ENCODE measurements at places on chromosomes 12 and 14.

DNA sequence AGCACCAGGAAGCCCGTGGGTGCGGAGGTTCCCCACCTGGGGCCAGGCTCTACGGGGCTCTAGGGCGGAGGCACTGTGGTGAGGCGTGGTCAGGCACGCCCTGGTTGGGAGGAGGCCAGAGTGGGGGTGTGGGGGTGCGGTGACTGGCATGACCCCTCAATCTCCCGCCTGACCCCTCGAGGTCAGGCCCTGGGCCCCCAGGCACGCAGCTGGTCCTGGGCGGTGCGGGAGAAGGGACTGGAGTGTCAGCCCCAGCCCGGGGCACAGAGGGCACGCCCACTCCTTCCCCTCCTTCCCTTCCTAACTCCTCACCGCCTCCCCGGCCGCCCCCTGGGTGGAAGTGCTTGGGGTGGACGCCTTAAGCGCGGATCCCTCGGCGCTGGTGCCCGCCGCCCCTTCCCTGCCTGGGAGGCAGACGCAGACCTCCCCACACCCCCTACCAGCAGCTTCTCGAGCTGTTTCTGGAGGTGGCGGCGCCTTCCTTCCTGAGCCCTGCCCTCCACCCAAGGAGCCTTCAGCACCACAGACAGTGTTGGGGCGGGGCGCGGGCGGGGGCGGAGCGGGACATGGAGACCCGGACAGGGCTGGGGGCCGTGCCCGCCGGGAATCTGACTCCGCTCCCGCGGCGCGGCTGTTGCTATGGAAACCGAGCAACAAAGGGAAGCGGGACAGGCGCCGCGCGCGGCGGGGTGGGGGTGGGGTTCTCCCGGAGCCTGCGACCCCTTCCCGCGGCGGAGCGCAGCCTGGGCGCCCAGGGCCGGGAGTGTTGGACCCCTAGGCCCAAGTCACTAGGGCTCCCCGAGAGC is 741 bp upstream of the CRIP2 start:
- DNase-seq = peak; percentile 96

DNA sequence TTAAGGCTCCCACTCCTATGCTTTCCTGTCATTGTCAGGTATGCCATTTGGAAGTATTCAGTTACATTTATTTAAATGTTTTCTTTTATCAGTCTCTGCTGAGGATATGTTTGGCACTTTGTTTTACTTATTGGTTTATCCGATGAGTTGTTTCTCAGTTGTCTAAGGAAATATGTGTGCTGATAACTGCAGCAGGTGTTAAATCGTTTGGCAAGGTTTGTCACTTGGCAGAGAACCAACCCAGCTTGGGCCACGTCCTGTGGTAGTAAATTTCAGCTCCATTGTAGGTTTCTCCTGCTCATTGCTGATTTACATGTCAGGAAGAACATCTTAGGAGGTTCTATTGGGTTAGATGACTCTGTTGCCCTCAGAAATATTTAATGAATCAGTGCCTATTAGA is 22.0 kb upstream of the MGST1 start:
- DNase-seq = no peak

GRCh38 chr14:103735439-103735814 is 19.8 kb downstream of the ZFYVE21 start:
- DNase-seq = no peak

- no peak for DNase-seq
Measured at GRCh38 chr14:93049315-93049714, 66.4 kb downstream of the ITPK1 start.

- DNase-seq = no peak
Measured at GRCh38 chr14:31265701-31266398, 58.3 kb upstream of the HECTD1 start.

- DNase-seq = peak; percentile 44
Measured at GRCh38 chr14:68492381-68493151, 300.3 kb downstream of the ZFP36L1 start.

DNA sequence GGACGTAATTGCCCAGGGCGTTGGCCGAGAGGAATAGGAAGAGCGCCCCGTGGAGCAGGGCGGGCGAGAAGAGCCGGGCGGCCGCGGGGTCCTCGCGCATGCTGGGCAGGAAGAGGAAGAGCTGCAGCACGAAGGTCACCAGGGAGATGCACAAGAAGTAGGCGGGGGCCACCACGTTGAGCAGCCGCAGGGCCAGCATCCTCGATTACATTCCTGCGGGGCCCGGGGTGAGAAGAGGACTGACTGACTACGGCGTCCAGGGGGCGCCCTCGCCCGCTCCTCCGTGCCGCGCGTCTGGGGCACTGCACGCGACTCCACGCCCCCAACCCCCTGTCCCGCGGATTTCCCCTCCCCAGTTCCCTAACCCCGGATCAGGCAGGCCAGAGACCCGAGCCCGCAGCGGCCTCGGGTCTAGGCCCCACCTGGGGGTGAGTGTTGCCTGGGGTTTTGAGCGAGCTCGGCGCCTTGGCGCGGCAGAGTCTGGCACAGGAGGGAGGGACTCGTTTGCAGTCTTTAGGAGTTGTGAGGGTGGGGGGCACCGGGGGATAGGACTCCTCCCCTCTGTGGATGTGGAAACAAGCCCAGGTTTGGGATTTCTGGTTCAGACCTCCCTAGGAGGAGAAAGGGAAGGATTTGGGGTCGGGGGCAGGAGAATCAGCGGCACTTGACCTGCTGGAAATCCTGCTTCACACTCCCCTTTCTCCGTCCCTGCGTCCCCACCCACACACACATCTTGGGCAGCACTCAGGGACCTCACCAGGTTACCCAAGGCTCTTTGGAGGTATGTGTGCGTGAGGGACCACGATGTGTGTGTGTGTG is 1.8 kb downstream of the ZDHHC22 start:
- peak; percentile 95 for DNase-seq

DNA sequence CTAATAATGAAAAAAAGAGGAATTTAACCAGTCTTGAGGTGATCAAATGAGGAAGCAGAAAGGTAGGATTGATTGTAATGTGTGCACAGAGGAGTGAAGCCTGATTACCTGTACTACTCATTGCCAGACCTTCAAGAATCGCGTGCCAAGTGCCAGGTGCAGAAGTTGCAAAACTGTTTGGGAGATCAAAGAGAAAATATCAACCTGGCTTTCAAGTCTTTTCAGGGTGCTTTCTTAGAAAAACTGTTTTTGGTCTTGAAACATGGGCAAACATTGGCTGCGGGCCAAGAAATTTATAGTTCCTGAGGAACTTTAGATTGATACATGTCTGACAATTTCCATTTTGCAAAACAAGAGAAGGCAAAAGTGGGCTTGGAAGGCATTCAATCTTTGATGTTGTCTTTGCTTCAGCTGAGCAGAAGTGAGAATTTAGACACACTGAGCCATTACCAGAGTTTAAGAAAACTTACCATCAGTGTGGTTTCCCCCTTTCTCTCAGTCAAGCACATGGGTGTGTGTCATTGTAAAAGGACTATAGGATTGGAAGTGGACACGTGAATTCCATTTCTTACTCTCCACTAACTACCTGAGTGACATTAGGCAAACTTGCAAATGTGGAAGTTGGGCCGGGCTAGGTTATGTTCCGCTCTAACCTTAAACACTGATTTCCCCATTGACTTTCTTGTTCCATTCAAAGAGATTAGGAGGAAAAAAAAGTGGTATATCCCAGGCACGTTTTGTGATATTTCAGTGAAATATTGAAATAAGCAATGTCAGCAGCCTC is 486.2 kb downstream of the DIO2 start:
- no peak for DNase-seq

- no peak for DNase-seq
Measured at GRCh38 chr14:67486890-67487289, 1.6 kb downstream of the TMEM229B start.

- DNase-seq = no peak
Measured at GRCh38 chr14:75406856-75407255, 21.0 kb upstream of the JDP2 start.

- no peak for DNase-seq
Measured at GRCh38 chr12:117010693-117011451, 88.3 kb downstream of the TESC start.

DNA sequence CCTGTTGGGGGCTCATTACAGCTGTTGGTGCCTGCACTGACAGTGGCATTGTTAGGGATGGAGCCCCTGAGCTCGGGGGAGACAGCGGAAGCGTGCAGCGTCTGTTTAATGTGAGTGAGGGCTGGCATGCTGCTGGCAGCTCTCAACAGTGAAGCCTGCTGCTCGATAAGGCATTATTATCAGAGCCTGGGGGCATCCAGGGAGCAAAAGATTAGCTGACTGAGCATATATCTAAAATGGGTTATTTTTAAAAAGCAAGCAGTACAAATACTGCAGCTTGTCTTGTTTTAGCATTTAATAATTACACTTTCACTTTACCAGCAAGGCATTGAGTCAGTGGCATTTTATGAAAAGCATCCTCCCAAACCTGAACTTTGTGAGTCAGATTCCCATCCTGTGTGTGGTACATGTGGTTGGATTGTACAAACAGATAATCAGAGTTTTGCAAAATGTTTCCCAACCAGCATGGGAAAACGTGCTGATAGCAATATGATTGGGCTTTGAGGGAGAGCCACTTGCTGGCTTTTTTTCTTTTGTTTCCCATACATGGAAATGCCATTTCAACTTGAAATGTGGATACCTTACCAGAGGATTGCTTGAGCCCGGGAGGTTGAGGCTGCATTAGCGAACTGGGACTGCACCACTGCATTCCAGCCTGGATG is 150.8 kb downstream of the PRKCH start:
- DNase-seq = no peak

DNA sequence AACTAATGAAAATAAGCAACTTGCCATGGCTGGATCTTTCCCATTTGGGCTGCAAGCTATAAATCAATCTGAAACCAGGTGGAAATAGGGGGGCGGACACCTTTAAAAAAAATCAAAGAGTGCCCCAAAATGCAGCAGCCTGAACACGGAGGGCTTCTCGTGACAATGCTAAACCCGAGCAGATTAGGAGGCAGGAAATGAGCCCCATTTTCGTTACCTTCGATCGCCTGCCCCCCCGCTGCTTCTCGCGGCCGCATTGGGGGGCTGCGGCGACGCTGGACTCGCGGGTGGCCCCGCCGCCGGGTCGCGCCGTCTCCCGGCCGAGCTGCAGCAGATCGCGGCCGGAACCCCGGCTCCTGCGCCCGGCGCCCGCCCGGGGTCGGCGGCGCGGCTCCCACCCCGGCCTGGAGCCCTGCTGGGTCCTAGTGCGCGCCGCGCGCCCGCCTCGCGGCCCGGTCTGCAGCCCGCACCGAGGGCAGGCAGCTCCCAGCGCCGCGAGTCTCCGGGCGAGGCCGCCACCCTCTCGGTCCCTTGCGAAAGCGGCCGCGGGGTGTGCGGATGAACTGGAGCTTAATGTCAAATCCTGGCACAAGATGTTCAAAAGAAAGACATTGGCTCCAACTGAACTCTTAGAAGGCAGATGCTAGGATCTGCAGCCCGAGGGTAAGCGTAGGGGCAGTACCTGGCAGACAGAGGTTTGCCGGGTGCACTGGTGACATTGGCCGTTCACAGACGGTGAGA is 201.9 kb upstream of the FOXN3 start:
- DNase-seq = peak; percentile 84

- no peak for DNase-seq
Measured at GRCh38 chr12:71242511-71242910, 84.7 kb upstream of the TSPAN8 start.

GRCh38 chr12:105233041-105233905 is 2.7 kb downstream of the APPL2 start:
- no peak for DNase-seq

DNA sequence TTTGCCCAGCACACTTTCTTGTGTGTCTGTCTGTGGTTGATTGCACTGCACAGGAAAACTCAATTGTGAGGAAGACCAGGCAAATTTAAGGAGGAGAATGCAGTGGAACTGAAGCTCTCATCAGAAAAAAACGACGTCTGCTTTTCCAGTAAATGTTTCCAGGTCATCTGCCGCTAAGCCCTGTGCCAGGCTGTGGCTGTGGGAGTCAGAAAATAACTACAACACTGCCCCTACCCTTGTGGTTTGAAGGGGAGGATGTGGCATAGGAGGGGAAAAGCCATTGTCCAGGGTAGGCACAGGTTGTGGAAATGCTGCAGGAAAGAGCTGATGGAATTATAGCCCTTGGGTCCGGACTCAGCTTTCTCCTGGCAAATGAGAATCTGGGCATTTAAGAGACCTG is 259.7 kb upstream of the TMEM132C start:
- no peak for DNase-seq

GRCh38 chr12:131692431-131692830 is 18.5 kb upstream of the SFSWAP start:
- DNase-seq = no peak

- no peak for DNase-seq
Measured at GRCh38 chr12:51896236-51896635, 8.3 kb downstream of the ANKRD33 start.

DNA sequence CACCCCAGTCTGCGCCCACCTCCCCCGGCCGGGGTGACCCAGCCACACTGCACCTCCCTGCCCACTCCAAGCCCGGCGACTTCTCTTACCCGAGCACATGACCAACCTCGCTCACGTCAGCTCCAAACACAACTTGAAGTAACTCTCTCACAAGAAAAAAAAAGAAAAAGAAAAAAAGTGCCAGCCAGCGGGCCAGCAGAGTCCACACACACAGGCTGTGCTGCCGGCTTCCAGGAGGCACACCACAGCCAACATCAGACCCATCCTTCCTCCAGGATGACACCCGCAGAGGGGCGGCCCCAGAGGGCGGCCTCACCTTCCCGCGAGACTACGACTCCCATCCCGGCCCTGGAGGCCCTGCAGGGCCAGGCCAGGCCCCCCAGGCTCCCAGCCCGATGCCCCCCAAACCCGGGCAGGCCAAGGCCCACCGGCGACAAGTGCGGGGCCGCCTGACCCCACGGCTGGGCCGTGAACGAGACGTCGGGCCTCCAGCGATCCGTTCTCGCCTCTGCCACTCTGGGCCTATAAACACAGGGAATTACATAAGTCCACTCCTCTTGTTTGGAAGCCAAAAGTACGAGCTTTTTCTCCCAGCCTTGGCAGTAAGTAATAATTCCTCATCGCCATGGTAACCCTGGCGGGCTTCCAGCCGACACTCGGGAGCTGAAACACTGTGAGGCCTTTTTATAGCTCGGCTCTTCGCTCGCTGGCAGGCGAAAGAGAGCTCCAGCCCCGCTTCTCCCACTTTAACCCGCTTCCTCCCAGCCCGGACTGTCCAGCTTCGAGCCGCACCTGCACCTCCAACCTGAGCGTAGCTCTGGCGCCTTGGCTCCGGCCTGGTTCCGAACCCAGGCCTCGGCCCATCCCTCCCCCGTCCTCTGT is 49.1 kb downstream of the NCOR2 start:
- DNase-seq = no peak

DNA sequence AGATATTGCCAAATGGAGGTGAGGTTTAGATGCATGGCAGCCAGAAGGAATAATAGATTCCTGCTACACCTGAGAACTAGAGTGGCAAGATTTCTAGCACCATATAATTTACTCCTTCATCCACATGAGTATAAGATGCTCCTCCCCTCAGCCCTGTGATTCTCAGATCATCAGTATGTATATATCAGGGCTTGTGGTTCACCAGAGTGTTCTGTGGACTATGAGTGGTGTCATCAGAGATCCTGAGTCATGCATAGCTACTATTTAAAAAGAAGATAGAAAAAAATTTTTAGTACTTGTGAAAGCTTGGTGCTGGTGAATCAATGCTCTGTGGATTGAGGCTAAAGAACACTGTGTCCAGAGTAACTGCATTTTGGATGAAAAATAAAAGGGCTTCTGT is 285.9 kb downstream of the BMP4 start:
- DNase-seq = no peak
